ENCODE measurements at places on chromosomes 2 and 18.

DNA sequence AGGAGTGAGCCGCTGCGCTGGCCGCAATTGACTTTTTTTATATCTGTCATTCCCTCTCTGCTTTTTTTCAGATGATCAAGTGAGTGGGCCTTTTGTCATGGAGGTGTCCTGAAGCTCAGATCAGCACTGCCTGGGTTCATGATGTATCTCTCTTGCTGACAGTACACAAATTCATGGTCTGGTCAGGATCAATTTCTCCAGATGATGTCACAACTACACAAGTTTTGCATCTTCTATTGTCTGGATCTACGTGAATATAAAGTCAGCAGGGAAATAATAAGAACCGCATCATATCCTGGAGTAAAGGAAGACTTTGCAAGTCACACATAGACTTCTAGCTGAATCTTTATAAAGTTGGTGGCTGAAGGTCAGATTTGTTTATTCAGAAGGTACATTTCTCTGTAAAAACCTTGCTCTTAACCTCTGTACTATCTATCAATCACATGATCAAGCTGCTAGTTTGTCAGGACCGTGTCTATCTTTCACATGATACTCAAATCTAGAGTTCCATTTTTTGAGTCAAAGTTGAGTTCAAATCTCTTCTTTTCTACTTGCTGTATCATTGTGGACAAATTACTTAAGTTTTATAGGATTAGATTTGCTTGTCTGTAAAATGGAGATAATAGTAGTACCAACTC lies 13.1 kb upstream of the CD28 start:
- no peak for DNase-seq

GRCh38 chr18:63322908-63323634 lies 3.5 kb upstream of the BCL2 start:
- peak; percentile 69 for DNase-seq

DNA sequence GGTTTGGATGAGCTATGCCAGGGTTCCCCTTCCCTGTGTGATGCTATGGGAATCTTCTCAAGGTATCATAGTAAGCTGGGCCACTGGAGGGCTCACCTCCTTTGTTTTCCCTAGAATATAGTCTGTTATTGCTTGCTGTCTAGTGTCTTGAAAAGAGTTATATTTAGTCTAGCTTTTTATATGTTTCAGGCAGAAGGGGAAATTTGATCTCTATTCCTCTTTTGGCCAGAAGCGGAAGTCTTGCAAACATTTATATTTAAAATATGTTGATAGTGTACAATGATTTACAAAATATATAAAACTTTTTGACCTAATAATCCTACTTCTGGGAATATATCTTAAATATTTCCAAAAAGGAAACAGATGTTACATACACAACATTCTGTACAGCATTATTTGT lies 260.7 kb downstream of the FHOD3 start:
- no peak for DNase-seq

DNA sequence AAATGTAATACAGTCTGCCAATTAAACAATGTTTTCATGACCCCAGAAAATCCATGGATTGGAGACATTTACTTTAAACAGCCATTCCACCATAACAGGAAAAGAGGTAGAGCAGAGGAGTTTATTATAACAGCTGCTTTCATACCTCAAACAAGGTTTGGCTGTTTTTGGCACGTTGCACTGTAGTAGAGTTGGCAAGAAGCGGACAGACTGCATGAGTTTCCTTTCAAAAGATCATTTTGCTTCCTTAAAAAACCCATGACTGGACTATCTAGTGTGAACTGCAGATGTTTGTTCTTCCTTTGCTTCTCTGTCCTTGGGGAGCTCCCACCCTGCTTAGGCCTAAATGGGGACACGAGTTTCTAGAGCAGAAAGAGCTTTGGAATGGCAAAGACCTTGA lies 108.5 kb upstream of the THOC1 start:
- no peak for DNase-seq

DNA sequence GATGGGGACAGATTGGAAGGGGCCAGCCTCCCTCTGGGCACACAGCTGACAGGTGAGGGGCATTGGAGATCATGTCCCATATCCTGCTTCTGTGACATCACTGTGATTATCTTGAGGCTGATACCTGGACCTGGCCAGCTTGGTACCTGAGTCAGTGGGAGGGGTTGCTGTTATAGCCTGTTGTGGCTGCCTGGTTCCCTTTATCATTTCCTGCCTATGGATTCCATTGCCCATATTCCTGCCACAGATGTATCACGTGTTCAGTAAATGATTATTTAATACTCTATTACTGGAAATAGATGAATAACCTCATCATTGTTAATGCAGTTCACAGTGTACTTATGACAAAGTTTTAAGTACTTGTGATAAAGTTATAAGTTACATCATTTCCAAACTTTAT lies 7.8 kb upstream of the SCYGR1 start:
- no peak for DNase-seq

- DNase-seq, result no peak
Observed at GRCh38 chr2:14928056-14928455, 295.5 kb downstream of the LRATD1 start.

- no peak for DNase-seq
Observed at GRCh38 chr2:214050731-214051130, 360.1 kb upstream of the VWC2L start.

GRCh38 chr2:75253526-75253925 lies 54.2 kb upstream of the TACR1 start:
- DNase-seq, result no peak

- no peak for DNase-seq
Observed at GRCh38 chr2:178069551-178069950, 3.0 kb downstream of the PDE11A start.

GRCh38 chr2:226790431-226790830 lies 9.2 kb downstream of the IRS1 start:
- DNase-seq, result no peak

GRCh38 chr2:5696404-5696944 lies 4.3 kb downstream of the SOX11 start:
- no peak for DNase-seq

- peak; percentile 41 for DNase-seq
Observed at GRCh38 chr2:225041207-225041850, 939 bp downstream of the DOCK10 start.

- no peak for DNase-seq
Observed at GRCh38 chr18:49020129-49020528, 69.4 kb upstream of the SMAD7 start.

- peak; percentile 43 for DNase-seq
Observed at GRCh38 chr2:201363857-201364560, 6.9 kb upstream of the FLACC1 start.

GRCh38 chr2:238720232-238720672 lies 127.6 kb upstream of the TWIST2 start:
- peak; percentile 54 for DNase-seq

- no peak for DNase-seq
Observed at GRCh38 chr2:11347403-11347959, 3.0 kb upstream of the ROCK2 start.

GRCh38 chr2:109703077-109703476 lies 88.9 kb downstream of the SOWAHC start:
- peak; percentile 63 for DNase-seq

DNA sequence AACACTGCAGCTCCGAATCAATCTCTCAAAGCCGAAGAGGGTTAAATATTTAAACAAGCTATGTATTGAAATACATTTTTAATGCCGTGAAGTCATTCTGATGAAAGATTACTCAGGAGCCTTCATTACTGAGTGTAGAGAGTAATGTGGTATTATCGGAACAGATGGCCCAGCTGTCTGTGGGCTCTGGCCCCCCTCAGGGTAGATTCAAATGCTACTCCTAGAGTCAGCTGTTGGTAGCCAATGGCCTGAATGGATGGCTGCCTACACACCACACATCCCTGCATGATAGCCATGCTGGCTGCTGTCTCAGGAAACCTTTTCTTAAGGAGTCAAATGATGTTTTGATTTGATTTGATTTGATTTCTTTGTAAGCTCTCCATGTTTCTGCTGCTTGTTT lies 732.3 kb upstream of the CELF4 start:
- DNase-seq, result no peak
